Activated naive CD4-positive, alpha-beta T cell (primary cell): ENCODE measurements at places on chromosomes 2 and 18.

DNA sequence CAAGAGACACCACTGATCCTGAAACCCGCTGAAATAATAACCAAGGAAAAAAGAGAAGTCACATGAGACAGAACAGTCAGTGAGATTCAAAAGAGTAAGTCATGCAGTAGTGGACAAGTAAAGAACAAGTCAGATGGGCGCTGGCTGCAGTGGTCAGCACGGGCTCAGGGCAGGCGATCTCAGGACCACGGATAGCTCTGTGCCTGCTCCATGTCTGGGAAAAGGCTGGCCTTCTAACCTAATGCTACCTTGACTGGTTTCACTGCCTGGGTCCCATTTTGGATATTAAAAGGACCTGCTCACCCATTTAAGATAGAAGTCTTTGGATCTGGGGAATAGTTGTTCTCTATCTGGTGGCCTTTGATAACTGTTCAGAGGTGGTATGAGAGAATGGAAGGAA is 61.7 kb upstream of the LCLAT1 start:
- no peak for DNase-seq

DNA sequence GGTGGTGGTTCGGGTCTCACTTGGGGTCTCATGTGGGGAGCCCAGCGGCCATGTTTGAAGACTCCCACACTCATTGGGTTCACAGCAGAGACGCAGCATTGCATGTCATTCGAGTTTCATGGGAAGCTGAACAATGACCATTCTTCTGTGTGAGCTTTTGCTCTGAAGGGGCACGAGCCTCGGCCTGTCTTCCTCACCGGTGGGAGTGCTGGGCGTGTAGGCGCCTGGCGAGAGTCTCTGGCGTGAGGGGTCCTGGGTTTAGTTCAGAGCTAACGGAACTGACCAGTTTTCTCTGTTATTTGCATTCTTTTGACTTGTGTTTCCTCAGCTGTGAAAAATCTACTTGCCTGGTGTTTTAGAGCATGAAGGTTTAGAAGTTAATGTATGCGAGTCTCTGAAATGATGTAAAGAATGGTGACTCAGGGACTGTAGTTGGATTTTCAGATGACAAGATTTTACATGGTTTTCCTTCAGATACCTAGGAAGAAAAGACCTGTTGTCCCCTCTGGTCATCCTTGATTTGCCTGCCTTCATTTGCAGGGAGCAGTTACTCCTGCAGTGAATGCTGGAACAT is 98.1 kb downstream of the ARMC9 start:
- DNase-seq, result no peak

GRCh38 chr2:10900216-10901109 is 11.3 kb upstream of the KCNF1 start:
- no peak for DNase-seq

- no peak for DNase-seq
Observed at GRCh38 chr2:13193075-13193474, 476.3 kb downstream of the TRIB2 start.

GRCh38 chr2:84886791-84887190 is 5.9 kb upstream of the TRABD2A start:
- DNase-seq, result no peak

GRCh38 chr18:25353080-25353479 is 1.1 kb upstream of the ZNF521 start:
- no peak for DNase-seq

GRCh38 chr2:239225371-239225851 is 175.4 kb downstream of the HDAC4 start:
- DNase-seq, result no peak

- no peak for DNase-seq
Observed at GRCh38 chr2:236947896-236948295, 137.8 kb upstream of the COPS8 start.

DNA sequence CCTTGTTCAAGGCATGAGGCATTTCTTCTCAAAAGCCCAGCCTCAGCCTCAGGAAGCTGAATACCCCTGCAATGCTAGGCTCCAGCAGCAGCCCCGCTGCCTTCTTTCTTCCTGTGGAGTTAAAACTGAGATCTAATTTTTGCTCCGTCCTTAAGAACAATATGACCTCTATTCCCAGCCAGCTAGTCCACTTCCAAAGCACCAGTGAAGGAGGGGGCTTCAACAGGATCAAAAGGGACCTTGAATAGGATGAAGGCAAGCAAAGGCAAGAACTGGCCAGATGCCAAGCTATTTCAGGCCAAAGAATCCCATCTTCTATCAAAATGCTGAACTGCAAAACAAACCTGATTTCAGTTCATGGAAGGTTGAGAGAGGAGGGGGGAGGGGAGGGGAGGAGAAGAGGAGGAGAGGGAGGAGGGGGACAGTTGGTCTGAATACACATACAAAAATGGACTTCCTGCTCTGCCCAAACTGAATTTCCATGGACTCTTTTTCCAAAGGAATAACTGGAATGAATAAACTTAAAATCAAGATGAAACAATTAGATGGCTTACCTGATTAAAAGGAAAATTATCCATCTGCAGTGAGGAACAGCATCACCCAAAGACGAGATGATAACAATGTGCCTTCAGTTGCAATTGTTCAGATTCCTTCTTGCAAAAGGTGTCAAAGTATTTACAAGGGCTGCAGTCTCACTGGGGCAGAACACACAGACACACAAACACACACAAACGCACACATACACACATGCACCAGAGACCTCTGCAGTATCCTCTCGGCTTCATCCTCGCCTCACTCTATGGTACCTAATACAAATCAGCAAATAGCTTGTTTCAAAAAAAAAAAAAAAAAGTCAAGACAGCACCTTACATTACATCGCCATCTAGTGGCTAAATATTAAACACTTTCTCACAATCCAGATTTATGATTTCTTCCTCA is at the start of gene SCN1A:
Gene SCN1A (minus strand): TSS at position 804 of the 939 bp plus-strand sequence. CDS start 54,399 bp downstream, outside the sequence.
- DNase-seq, result no peak

DNA sequence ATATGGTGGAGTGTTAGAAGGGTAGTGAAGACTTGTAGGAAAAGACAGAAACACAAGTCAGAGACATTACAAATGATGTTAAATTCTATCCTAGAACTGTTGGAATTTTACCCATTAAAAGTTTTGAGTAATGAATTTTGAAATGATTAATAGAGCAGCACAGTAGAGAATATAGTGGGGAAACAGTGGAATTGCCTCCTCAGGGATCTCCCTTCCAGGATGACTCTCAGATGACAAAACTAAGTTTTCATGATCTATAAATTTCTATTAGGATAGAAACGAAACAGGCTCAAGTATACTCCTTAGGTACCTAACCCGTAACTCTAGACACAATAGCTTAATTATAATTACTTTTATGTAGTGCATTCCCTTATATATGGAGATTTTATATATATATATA is 86.7 kb downstream of the DPP4 start:
- DNase-seq, result no peak

- no peak for DNase-seq
Observed at GRCh38 chr2:74493546-74493945, 5.9 kb downstream of the LBX2 start.

- no peak for DNase-seq
Observed at GRCh38 chr2:128781585-128782385, 463.1 kb upstream of the HS6ST1 start.

GRCh38 chr2:168538534-168538933 is 82.5 kb downstream of the CERS6 start:
- DNase-seq, result no peak

- DNase-seq, result no peak
Observed at GRCh38 chr2:8565399-8566154, 116.3 kb upstream of the ID2 start.

- no peak for DNase-seq
Observed at GRCh38 chr2:196703695-196704094, 64.2 kb downstream of the CCDC150 start.

DNA sequence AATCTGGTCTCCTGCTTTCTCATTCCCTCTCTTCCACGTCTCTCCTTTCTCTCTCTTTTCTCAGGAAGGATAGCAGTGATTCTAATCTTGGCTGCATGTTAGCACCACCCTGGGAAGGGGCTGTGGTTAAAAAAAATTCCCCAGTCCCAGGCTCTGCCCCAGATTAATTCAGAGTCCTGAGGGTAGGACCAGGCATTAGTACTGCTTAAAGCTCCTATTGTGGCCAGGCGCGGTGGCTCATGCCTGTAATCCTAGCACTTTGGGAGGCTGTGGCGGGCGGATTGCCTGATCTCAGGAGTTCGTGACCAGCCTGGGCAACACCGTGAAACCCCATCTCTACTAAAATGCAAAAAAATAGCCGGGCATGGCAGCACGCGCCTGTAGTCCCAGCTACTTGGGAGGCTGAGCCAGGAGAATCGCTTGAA is 35.4 kb upstream of the EML4 start:
- DNase-seq, result no peak

GRCh38 chr2:13504808-13505207 is 788.1 kb downstream of the TRIB2 start:
- no peak for DNase-seq

GRCh38 chr18:66623821-66624220 is 19.9 kb upstream of the CDH19 start:
- DNase-seq, result no peak

DNA sequence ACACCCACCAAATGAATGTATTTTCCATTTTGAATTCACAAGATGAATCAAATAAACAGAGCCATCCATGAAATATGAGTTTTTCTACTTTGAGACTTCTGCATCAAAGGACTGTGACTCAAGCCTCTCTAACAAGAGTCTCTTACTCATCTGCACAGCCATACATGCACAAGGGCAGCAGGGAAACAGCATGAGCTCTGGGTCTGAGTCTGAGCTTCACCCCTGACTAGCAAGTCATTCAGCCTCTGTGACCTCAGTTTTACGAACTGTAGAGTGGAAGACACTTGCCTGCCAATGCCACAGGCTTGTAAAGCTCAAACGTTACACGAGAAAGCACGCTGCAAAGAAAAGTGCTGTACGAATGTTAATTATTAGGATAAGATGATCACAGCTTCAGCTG is 42.9 kb downstream of the MREG start:
- DNase-seq, result no peak

- DNase-seq, result no peak
Observed at GRCh38 chr2:152255918-152256317, 79.1 kb upstream of the FMNL2 start.

DNA sequence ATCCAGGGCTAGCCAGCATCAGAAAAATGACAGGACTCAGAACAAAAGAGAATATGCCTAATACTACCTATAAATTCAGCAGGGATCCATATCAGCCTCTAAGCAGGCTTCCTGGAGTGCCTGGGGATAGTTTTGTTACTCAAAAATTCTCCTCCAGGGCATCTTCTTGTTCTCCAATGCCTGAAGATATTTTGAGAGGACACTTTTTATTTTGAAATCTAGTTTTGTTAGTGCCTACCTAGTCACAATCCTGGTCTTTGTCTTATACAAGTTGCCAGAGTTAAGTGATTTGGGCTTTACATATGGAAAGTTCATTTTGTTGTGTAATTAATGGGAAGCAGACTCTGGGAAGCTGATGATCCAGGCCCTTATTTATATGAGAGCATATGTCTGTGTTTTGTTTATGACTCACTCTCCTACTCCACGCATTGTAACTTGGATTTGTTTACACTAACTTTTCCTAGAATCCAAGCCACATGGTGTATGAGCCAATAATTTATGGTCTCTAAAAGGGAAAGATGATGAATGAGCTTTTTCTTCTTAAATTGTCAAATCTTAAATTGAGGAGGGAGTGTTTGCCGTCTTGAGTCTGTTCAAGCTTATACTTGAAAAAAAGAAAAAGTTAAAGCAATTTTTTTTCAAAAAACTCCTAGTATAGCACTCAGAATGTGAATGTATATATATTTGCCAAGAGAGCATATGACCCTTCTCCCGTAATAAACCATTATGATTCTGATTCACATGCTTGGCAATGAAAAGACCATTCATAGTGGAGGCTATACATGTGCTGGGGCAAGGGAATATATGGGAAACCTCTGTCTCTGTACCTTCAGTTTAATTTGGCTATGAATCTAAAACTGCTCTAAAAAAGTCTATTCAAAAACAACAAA is 370.3 kb downstream of the SETBP1 start:
- no peak for DNase-seq

- no peak for DNase-seq
Observed at GRCh38 chr18:8609659-8610458, 622 bp downstream of the RAB12 start.

GRCh38 chr18:37674570-37674969 is 109.0 kb upstream of the CELF4 start:
- DNase-seq, result no peak
